Left renal pelvis (tissue), 4 donors: ENCODE measurements at places on chromosomes 16 and 17. TPM values are rescaled to one million over a fixed set of nuclear protein-coding genes. Genes with fewer than 3 reads are reported as not detected.

DNA sequence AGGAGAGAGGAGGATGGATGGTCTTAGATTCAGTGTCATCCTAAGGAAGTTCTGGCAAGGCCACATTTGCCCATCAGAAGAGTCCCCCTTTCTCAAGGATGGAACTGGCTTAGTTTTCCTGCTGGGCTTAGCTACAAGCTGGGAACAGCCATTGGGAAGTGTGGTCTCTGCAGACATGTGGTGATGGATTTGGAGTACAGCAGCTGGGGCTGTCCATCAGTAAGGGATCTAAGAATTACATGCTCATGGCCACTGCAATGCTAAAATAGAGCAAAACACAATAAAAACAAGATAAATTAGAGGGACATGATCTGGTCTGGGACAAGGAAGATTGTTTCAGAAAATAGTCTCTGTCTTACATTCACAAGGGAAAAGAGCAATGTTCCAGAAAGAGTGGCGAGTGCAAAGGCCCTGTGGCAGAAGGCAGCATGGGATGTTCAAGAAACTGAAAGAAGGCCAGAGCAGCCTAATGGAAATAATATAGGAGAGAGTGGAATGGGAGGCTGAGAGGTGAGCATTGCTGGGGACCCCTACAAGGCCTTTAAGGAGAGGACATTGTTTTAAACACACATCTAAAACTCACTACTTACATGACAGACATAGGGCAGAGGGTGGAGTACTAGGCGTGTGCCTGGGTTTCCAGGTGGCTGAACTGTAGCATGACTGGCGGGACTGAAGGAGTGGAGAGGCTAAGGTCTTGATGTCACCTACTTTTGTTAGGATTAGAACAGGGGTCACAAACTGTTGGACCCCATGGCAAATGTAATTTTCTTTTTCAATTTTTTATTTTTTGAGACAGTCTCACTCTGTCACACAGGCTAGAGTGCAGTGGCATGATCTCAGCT, 17.0 kb upstream of the TOX3 start:
- DNase-seq, result no peak

Gene ANTKMT
- polyA plus RNA-seq, result 8.9 TPM

- no peak for DNase-seq
Measured at GRCh38 chr16:89921702-89922476, 1.3 kb upstream of the TUBB3 start.

Gene KRT39
- not detected for polyA plus RNA-seq

DNA sequence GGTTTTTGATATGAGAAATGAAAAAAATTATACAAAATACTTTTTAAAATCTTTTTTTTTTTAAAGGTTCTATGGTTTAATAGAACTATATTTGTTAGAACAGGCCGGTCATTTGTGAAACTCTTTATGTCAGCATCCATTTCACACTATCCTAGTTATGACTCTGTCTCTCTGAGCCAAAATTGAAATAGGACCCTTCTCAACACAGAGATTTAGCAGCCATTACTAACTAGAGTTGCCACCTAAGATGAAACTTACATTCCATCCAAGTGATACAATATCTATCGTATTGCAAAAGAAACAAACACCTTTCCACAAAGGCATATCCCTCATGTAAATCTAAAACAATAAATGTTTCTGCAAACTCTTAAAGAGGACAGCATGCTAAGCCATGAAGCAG, 249.8 kb downstream of the CDH11 start:
- no peak for DNase-seq

GRCh38 chr17:57528058-57528451, 217.0 kb downstream of the CCDC182 start:
- no peak for DNase-seq

- no peak for DNase-seq
Measured at GRCh38 chr17:7043497-7044198, at the start of gene SLC16A11. TSS of gene SLC16A11 (minus strand) at chr17:7044092. CDS start at chr17:7043513, 579 bp downstream.

- no peak for DNase-seq
Measured at GRCh38 chr17:76384987-76385891, 830 bp downstream of the SPHK1 start.

DNA sequence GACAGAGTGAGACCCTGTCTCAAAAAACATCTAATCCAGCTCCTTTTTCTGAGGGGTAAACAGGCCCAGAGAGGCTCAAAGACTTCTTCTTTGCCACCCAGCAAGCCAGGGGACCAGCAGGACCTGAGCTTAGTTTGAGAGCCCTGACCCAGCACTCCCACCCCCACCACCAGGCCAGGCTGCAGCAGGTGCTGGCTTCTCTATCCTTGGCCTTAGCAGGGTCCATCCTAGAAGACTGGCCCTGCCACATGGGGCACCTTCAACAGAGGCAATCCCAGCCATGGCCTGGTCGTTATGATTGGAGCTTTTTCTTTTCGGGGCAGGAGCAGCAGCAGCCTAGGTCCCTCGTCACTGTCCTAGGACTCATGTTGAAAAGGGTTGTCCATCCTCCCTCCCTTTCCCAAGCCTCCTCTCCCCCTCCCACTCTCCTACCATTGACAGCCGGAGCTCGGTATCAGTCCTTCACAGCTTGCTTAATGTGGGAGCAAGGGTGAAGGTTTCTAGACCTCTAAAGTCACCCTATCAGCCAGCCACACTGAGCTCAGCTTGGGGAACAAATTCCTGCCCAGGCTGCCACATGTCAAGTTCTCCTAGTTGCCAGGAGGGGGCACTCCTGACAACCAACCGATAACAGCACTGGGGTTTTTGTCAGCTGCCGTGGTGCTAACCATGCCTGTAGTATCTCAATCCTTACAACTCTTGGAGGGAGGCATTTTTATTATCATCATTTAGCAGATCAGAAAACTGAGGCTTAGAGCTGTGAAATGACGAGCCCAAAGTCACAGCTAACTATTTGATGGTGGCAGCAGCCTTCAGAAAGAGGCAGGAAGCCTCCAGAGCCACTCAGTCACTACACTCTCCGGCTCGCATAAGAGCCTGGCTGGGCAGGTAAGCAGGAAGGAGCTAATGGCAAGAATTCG, 11.2 kb downstream of the MRPL27 start:
- no peak for DNase-seq

Gene TNFRSF17
- not detected for polyA plus RNA-seq

Gene GNG13
- polyA plus RNA-seq, result 0.46 TPM

DNA sequence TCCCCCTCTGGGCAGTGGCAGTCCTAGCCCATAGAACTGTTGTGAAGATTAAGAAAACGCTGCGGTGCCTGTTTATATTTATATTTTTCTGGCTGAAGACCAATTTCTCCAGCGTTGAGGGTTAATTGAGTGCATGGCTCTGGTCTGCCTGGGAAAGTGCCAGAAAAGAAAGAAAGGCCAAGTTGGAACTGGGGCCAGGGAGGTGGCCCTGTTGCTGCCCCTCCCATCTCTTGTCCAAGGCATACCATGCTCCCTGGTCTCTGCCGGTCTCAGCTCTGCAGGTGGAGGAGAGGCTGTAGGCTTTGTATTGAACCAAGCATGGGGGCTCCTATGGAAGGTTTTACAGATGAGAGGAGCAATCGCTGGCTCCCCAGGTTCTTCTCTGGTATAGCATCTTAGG, 124.7 kb downstream of the MGAT5B start:
- DNase-seq, result no peak

GRCh38 chr17:8728251-8728938, 16.2 kb downstream of the CCDC42 start:
- no peak for DNase-seq

GRCh38 chr17:17990282-17990681, 17.6 kb downstream of the DRC3 start:
- DNase-seq, result no peak

GRCh38 chr16:83227336-83227735, 580.4 kb upstream of the HSBP1 start:
- no peak for DNase-seq

- DNase-seq, result no peak
Measured at GRCh38 chr17:72538901-72539352, 418.1 kb downstream of the SOX9 start.

GRCh38 chr16:12868169-12868568, 33.2 kb upstream of the SHISA9 start:
- DNase-seq, result no peak

Gene NPIPB13
- 9.3 TPM for polyA plus RNA-seq

DNA sequence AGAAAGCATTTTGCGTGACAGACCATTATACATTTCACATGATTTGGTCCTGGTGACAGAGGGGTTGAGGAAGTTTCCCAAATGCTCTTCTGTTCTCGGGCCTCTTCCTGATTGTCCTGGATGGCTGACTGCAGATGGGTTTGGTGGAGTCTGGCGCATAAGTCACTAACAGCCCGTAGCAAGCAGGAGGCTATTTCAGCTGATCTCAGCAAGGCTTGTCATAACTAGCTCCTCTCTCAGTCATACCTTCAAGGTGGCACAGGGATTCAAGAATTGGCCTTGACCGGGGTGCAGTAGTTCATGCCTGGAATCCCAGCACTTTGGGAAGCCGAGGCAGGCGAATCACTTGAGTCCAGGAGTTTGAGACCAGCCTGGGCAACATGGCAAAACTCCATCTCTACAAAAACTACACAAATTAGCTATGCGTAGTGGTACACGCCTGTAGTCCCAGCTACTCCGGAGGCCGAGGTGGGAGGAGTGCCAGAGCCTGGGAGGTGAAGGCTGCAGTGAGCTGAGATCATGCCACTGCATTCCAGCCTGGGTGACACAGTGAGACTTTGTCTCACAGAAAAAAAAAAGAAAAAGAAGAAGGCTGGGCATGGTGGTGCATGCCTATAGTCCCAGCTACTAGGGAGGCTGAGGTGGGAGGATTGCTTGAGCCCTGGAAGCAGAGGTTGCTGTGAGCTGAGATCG, 68.9 kb upstream of the HAS3 start:
- DNase-seq, result no peak

Gene CCL18
- polyA plus RNA-seq, result not detected

GRCh38 chr16:84115919-84116719, 623 bp downstream of the MBTPS1 start:
- peak; percentile 14 for DNase-seq

- DNase-seq, result no peak
Measured at GRCh38 chr17:48244121-48244711, 136.7 kb downstream of the SNX11 start.

GRCh38 chr17:49316889-49317675, 45.0 kb downstream of the ZNF652 start:
- DNase-seq, result no peak

Gene GRIN2A
- polyA plus RNA-seq, result 6.5 TPM

DNA sequence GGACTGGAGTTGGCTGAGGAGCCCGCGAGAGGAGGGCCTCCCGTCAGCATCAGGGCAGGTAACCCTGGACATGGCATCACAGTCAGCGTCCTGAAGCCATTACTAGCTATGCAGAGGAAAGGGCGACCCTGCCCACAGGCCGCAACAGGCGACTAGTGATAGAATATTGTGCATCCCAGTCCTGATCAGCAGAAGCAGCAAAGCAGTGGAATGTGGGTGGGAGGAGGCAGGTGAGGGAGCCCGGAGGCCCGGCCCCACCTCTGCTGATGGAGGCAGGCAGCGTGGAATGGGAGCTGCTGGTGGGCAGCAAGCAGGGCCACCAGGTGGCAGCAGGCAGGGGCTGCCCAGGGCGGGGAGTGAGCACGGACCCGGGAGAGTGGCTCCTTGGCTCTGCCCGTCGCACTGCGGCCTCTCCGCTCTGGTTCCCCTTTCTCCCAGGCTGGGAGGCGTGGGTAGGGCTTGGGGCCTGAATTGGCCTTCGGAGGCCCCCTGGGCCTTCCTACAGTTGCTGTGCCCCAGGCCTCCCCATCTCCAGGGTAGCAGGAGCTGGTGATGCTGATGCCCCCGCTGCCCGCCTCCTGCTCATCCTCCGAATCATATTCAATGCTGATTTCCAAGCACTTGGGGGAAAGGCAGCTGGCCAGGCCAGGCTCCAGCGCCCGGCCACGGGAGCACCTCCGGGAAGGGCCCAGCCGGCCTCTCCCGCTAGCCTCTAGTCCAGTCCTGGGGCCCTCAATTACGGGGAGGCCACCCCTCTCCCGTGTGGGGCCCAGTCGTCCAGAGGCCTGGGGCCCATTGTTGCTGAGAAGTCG, 20.2 kb downstream of the TSPOAP1 start:
- DNase-seq, result no peak

Gene SLC16A11
- polyA plus RNA-seq, result 0.93 TPM

DNA sequence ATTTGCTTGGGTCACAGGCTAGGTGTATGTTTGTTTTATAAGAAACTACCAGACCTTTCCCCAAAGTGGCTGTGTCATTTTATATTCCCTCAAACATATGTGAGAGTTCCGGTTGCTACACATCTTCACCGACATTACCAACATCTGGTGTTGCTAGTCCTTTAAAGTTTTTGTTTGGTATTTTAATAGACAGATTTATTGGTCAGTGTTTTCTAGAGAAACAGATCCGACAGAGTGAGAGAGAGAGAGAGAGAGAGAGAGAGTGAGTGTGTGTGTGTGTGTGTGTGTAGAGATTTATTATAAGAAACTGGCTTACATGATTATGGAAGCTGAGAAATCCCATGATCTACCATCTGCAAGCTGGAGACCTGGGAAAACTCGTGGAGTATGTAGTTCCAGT, 31.0 kb downstream of the LDHD start:
- DNase-seq, result no peak

GRCh38 chr16:59259074-59259949, 525.2 kb upstream of the GOT2 start:
- DNase-seq, result no peak

Gene BHLHA9
- polyA plus RNA-seq, result not detected

Gene TMEM235
- polyA plus RNA-seq, result not detected

DNA sequence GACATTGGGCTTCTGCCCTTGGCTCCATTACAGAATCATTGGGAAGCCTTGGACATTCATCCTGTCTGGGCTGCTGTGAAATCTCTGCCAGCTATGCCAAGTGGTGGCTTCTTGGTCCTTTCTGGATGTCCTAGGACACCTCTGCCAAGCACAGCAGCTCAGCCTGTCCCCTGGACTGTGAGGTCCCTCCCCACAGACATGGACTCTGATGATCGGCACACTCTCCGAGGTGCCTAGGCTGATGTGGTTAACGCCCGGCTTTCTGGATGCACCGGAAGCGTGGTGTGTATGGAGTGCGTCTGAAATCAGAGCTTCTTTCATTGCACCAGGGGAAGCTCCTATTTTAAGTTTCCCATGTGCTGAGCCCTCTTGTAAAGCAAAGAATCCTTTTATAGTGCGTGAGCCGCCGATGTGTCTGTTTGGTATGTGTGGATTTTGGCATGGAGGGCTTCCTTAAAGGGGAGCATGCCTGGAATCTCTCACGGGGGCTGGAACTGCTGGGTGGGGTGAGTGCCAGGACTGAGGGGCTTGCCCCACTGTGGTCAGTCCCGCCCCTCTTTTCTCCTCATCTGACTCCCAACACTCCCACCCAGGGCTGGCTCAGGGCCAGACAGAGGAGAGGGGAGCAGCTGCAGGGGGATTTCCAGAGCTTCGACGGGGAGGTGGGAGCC, 7.0 kb upstream of the ARHGAP23 start:
- DNase-seq, result no peak

GRCh38 chr17:49659661-49660382, 18.1 kb downstream of the SPOP start:
- no peak for DNase-seq

GRCh38 chr16:22425847-22426246, 51.4 kb upstream of the CDR2 start:
- DNase-seq, result no peak

GRCh38 chr16:88585269-88585668, 15.1 kb downstream of the ZC3H18 start:
- DNase-seq, result no peak

Gene MEAK7
- polyA plus RNA-seq, result 18.6 TPM

Gene CDR2L
- 9.7 TPM for polyA plus RNA-seq
